ENCODE measurements at places on chromosomes 16 and 17. TPM values are rescaled to one million over a fixed set of nuclear protein-coding genes. Genes with fewer than 3 reads are reported as not detected.

DNA sequence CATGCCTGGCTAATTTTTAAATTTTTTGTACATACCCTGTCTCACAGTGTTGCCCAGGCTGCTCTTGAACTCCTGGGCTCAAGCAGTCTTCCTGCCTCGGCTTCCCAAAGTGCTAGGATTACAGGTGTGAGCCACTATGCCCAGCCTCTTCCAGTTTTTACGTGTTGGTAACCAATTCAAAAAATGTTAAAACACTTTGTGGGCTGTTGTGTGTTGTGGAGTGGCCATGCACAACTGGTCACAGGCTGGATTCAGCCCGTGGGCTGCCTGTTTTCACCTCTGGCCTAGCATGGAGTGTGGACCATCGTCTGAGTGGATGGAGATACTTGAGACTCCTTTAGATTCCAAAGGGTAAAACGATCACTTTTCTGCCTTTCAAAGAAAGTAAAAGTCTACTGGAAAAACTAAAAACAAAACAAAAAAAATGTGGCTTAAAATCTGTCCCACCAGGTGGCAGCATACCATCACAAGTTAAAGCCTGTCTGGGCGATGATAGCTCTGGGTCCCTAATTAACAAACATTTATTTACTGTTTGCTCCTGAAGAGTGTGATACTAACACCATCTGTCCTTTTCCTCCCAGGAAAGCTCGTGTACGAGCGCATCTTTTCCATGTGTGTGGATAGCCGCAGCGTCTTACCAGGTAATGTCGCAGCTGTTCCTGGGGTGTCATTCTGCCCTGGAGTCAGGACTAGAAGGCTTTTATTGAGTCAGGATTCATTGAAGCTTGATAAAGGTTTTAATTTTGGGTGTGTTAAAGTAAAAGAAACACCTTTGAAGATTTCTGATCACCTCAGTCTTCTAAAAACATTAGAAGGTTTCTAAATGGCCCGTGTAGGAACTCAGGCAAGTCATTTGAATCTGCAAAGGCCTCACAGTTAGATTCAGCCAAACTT lies 45.8 kb downstream of the VPS35L start:
- DNase-seq: peak; percentile 61

GRCh38 chr16:72924537-72924926 lies 123.4 kb downstream of the ZFHX3 start:
- DNase-seq: no peak

DNA sequence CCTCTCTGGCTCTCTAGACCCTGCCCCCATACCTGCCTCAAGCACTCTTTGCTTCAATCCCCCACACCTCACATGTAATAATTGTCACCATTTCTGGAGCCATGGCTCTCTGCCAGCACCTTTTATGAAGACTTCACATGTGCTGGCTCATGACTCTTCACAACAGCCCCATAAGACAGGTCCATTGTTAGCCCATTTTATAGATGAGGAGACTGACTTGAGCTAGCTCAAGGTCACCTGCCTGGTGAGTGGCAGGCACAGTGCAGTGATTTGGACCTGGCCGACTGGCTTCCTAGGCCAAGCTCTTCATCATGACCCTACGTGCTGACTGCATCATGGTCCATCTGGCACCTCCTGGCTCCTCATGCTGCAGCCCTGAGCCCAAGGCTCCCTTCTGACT lies 25.0 kb downstream of the FAM20A start:
- DNase-seq: no peak

Gene SOX15
- 0.13 TPM for total RNA-seq
